Activated T-cell treated with anti-CD3 and anti-CD28 coated beads for 1 hour (primary cell): ENCODE measurements at places on chromosomes 5 and 9.

DNA sequence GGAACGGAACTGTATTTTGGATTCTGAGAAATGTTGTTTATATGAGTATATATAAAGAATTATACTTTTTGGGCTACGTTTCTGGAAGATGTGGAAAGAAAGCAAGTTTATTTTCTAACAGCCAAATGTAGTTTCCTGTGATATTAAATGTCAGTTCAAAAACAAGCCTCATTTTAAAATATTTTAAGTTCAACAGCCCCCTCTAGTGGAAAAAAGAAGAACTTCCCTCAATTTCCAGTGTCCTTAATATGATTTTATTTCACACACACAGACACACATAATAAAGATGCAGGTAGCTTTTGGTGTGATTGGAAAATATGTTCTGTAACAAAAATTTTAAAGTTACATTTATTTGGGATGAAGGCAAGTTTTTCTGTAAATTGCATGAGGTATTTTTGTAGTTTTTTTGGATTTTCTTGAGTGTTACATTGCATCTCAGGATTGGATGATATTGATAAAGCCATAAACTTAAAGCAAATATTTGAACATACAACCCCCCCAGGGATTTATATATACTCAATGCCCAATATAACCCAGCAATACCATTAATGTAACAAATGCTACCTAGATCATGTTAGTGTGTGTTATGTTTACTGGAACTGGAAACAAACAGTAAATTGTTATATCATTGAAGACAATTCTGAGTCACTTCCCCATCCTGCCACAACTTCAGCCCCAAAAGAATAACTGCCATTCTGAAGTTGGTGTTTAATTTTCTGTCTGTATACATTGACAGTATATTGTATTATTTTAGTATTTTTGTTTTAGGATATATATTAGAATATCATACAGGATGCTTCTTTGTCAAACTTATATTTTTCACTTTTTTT is 54.0 kb downstream of the CCDC171 start:
- DNase-seq = no peak

DNA sequence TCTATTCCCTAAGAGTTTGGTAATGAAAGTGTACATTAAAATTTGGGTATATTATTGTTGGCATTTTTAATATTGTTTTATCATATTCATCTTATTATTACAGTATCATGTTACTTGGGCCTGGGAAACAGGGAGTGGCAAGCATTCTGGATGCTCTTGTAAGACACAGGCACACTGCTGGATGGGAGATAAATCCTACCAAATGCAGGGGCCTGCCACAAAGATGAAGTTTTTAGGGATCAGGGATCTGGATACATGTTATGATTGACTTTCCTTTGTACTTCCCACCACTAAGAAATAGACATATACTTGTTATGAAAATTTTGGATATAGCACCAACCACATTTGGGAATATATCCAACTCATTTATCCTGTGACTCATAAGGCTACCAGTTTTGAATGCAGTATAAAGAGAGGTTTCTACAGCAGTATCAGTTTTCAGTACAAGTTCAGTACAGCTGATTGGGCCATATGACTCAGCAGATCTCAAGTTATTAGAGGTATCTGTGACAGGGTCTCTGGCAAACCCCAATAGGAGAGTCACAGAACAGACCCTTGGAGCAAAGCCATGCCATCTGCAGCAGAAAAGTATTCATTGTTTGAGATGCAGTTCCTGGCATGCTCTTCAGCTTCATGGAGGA is 360.1 kb downstream of the DMAC1 start:
- DNase-seq = no peak

- no peak for DNase-seq
Observed at GRCh38 chr5:139137697-139138096, 60.5 kb downstream of the SIL1 start.

DNA sequence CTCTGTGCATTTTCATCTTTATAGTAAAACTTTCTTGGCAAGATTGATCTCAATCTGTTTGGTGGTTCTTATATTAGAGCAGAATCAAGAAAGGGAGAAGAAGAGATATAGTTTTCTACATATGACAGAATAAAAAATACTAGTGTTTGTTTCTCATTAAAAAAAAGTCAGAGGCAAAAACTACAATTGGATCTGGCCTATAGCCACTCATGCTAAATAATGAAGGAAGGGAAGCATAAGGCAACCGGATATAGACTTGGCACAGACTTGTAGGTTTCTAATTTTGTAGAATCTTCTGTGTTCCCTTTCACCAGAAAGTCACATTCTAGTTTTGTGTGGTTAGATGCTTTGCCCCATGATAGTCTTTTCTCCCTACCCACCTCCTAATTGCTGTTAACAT is 306.2 kb downstream of the PIK3R1 start:
- no peak for DNase-seq

DNA sequence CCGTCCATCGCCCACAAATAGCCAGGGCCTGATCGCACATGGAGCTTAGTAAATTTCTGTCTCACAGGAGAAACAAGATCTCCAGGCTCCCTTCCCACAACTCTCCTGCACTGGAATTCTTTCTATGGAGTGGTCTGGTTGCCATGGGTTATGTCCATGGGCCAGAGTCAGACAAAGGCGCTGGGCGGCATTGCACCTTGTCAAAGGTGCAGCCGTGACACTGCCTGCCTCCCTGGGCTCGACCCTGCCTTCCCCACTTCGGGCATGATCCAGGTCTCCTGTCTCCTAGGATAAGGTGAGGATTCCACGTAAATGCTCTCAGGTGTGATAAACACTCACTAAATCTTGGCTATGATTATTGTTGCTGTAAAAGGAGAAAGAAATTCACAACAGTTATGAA is 130.0 kb downstream of the ADAMTS16 start:
- DNase-seq = no peak

DNA sequence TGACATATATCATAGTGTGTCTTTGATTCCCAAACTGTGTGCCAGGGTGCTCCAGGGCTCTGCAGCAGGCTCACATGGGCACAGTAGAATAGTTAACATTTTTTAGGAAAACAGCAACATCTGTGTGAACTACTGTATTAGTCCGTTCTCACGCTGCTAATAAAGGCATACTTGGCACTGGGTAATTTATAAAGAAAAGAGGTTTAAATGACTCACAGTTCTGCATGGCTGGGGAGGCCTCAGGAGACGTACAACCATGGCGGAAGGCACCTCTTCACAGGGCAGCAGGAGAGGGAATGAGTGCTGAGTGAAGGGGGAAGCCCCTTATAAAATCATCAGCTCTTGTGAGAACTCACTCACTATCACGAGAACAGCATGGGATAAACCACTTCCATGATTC is 82.7 kb downstream of the EGFLAM start:
- no peak for DNase-seq

DNA sequence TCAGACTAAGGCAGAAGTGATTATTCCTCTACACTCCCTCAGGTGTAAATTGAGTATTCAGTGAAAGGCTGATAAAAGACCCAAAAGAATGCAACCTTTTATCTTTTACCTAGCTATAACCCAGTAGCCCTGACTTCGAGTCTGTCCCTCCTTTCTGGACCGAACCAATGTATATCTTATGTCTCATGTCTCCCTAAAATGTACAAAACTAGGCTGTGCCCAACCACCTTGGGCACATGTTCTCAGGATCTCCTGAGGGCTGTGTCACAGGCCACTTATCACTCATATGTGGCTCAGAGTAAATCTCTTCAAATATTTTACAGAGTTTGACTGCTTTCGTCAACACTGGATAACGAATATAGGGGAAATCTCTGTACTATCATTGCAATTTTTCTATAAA is 12.7 kb downstream of the FBXL17 start:
- no peak for DNase-seq

GRCh38 chr5:142717582-142718215 is 31.8 kb upstream of the FGF1 start:
- DNase-seq = no peak

DNA sequence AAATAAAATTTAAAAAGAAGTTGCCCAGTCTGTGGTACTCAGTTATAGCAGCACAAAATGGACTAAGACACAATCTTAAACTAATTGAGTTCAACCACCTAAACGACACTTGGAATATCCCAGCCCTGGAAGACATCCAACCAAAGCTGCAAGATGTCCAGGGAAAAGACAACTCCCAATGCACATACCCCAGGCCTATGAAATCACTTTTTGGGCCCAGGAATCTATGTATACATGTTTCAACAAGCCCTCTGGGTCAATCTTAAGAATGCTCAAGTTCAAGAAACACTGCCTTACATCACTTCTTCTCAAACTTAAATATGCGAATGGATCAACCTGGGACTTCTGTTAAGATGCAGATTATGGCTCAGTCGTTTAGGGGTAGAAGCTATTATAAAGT is 148.6 kb downstream of the ELAVL2 start:
- DNase-seq = no peak

- DNase-seq = no peak
Observed at GRCh38 chr5:53568871-53569270, 8.4 kb downstream of the NDUFS4 start.

DNA sequence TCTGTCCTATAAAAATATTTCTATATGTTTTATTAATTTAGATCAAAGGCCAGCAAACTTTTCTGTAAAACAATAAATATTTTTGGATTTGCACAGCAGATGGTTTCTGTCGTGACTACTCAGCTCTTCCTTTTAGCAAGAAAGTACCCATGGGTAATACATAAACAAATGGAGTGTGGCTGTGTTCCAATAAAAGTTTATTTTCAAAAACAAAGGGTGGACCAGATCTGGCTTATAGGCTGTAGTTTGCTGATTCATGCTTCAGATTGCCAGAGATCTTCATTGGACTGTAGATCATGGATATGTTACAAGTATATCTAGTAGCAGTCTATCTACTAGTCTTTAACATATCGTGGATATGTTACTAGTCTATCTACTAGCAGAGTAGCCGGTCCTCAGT is 590.5 kb downstream of the CSNK1G3 start:
- no peak for DNase-seq

GRCh38 chr5:54651482-54652076 is 134.0 kb downstream of the SNX18 start:
- no peak for DNase-seq

DNA sequence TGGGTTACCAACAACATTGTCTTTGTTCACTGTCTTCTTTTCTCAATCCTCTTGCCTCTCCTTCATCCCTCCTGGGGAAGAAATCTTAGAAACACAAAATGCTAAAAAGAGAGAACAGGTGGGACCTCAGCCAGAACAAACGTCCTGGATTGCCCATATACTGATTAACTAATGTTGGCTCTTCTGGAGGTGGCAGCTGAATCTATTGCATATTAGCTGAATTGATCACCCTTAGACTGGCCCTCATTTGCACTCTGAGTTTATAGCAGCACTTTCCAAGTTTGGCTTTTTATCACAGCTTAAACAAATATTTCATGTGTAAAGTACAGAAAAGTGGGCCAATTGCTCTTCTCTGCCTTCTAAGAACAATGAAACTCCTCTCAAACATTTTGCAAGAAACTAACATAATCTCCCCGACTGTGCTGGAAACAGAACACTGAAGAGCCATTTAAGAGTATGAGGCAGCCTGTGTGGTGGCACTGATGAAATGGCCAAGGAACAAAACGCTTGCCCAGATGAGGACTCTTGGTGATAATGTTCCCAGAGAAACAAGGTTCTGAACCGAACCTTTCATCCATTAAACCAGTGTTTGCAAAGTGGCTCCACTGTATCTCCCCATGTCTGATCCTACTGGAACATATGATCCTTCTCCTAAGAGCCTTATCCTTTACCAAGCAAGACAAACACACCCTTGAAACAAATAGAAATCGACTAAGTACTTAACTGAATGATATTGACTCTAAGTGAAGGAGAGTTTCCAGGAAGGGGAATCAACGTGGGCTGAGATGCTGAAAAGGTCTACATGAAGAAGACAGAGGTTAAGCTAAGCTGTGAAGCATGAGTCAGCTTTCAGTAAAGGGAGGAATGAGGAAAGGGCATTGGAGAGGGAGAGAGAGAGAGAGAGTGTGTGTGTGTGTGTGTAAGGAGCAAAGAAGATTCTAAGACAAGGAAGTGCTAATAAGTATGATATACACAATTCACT is 83.2 kb upstream of the LIFR start:
- no peak for DNase-seq

DNA sequence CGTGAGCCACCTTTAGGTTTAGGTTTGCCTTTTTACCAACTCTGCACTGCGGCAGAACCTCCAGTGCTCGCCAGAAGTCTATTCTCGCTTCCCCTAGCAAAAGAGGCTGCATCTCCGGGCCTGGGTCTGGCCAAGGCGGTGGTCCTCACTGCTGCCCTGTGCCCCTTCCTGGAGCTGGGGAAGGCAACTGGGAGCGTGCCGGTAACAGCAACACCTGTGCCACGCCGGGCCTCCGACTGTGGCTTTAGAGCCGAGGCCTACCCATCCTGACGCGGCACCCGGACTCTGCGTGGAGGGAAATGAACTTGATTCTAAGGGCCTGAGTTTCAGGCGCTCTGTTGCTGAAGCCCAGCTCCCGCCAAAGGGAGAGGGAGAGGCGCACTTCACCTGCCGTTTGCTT is 82.4 kb upstream of the SPATA31C2 start:
- DNase-seq = no peak

- DNase-seq = no peak
Observed at GRCh38 chr9:69532396-69532795, 139.8 kb downstream of the APBA1 start.

GRCh38 chr9:126521551-126521950 is 92.2 kb upstream of the LMX1B start:
- no peak for DNase-seq

DNA sequence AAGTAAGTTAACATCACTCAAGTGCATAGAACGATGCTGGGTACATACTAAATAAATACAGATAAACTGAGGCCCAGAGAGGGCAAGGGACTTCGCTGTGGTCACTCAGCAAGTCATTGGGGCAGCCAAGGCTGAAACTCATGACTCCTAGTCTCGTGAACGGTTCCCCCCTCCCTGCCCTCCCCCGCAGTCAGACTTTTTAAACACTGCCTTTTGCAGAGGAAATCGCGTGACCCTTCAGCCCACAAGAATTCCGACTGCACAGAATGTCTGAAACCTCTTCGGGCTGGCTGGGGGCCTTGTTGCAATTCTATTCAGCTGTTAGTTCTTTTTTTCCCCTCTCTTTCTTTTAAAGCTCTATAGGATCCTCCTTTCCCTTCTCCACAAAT is 28.1 kb downstream of the NEK6 start:
- DNase-seq = peak; percentile 11
